ENCODE measurements at places on chromosomes 11 and 22.

DNA sequence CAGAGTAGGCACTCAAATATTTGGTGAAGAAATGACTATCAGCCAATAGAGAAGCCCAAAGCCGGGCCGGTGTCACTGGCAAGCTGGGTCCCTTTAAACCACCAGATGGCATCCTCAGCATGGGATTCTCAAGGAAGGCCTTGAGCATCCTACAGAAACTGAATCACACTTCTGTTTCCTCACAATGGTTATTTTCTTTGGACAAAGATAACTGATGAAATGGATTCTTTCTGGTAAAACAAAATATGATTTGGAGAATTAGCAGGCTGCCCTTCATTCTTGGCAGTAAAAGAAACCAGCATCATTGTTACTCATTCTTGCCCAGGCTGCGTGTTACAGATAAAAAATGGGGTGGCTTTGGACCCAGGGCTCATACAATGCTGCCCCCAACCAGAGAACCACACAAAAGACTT, 30.3 kb upstream of the ASPHD2 start:
- peak; percentile 19 for DNase-seq

- no peak for DNase-seq
Observed at GRCh38 chr11:61415381-61415780, 14.4 kb downstream of the CPSF7 start.

GRCh38 chr22:39994566-39995392, at the start of gene FAM83F:
Gene FAM83F, plus strand, starts transcription at chr22:39994954. Its CDS starts 89 bp downstream, at chr22:39995043.
- no peak for DNase-seq

- no peak for DNase-seq
Observed at GRCh38 chr11:83438438-83438837, 152.3 kb upstream of the CCDC90B start.

GRCh38 chr11:9799886-9800285, 136.0 kb downstream of the SWAP70 start:
- DNase-seq: no peak

GRCh38 chr11:44760917-44761550, 34.3 kb downstream of the TSPAN18 start:
- no peak for DNase-seq

DNA sequence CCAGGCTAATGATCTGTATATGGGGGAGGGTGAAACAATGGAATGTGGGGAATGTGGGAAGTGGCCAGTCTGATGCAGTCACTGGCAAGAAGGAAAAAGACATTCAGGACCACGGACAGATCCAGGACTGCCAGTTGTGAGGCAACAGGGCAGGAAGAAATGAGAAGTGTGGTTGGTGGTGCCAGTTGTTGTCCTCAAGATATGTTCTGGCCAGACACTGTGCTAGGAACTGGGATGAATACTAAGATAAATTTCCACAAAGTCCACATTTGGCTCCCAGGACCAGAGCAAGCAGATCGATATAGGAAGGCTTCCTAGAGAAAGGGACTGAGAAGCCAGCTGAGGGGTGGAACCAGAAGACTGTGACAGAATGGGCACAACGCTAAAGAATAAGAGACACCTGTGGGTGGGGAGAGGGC, 6.8 kb upstream of the TPBGL start:
- no peak for DNase-seq

DNA sequence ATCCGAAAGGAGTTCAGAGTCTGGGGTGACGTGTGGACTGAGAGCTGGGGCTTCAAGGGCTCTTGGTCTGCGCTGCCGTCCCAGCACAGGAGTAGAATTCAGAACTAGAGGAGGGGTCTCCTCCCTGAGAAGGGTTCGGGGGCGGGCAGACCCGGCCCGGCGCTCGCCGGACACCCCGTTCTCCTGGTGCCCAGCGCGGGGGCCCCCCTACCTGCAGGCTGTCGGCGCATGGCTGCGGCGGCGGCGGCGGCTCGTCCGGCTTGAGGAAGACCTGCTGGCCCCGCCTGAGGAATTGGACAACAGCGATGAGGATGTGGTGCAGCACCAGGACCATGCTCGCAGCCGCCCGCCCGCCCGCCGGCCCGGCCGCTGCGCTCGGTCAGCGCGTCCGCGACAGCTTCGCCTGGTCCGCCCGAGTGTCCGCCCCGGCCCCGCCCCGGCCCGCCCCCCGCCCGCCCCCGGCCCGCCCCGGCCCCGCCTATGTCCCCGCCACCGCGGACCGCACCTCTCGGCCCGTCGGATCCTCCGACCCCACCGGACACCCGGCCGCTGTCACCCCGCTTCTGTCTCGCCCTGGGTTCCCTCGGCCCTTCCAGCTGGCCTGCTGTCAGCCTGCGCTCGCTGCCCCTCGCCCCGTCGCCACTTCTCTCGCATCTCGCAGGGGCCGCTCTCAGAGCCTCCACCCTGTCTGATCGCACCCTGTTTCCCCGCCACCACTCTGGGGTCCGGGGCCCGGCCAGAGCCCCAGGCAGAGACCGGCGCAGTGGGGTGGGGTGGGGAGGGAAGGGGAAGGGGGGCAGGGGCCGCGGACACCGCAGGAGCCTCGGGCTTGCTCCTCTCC, 32.0 kb downstream of the PDE2A start:
- no peak for DNase-seq

DNA sequence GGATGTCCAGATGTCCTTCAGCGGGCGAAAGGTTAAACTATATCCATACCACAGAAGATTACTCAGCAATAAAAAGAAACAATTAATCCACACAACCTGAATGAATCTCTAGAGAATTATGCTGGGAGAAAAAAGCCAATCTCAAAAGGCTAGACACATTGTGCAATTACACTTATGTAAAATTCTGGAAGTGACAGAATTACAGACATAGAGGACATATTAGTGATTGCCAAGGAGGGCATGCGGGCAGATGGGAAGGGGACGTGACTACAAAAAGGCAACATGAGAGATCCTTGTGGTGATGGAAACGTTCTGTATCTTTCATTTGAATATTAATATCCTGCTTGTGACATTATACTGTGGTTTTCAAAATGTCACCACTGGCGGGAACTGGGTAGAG, 103.5 kb upstream of the BMAL1 start:
- no peak for DNase-seq

- no peak for DNase-seq
Observed at GRCh38 chr22:29374401-29374800, 14.0 kb downstream of the AP1B1 start.

DNA sequence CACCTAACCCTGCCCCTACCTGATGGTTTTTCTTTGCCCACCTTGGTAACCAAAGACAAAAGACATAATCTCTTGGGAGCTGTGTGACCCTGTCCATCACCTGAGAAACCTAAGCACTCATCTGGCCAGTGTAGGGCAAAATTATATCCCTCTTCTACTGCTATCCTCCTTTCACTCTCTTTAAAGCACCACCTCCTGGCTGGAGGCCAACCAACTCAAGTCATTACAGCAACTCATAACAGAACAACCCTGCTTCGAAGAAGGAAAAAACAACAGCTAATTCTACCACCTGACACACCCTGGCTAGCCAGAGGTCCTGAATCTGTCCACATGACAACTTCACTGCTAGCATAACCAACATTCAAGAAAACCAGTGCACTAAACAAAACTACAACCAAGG, 45.5 kb downstream of the GAS2 start:
- no peak for DNase-seq

Data from activated CD8-positive, alpha-beta memory T cell treated with anti-CD3 and anti-CD28 coated beads for 4 hours (primary cell).